ENCODE measurements at places on chromosomes 16 and 17.

- no peak for DNase-seq
Observed at GRCh38 chr17:50787106-50787505, 19.8 kb upstream of the ANKRD40CL start.

- no peak for DNase-seq
Observed at GRCh38 chr17:37791447-37792399, 46.9 kb upstream of the HNF1B start.

- DNase-seq: peak; percentile 61
Observed at GRCh38 chr16:57629516-57630406, 1.3 kb downstream of the ADGRG1 start.

GRCh38 chr17:57941384-57942370 lies 13.5 kb downstream of the CUEDC1 start:
- DNase-seq: no peak

GRCh38 chr17:19410875-19411620 lies at the start of gene RNF112:
RNF112 (plus strand) TSS chr17:19411232; CDS start chr17:19411409, 177 bp downstream.
- DNase-seq: peak; percentile 43

Data from kidney (tissue), 22 donors.